ENCODE measurements at places on chromosomes 16 and 17. TPM values are rescaled to one million over a fixed set of nuclear protein-coding genes. Genes with fewer than 3 reads are reported as not detected.

DNA sequence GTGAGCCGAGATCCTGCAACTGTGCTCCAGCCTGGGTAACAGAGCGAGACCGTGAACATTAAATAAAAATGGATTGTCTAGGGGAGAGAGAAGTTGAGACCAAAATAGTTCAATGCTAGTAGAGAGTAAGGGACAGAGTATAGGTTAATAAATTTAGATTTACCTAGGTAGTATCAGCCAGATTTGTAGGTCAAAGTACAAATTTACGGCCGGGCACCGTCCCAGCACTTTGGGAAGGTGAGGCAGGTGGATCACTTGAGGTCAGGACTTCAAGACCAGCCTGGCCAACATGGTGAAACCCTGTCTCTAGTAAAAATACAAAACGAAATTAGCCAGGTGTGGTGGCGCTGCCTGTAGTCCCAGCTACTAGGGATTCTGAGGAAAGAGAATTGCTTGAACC lies 12.2 kb upstream of the BMERB1 start:
- no peak overlapping the region for H3K27ac ChIP-seq
- no peaks in the 10 kb centered on the region for H3K36me3 ChIP-seq
- no peaks in the 10 kb centered on the region for H3K27me3 ChIP-seq

DNA sequence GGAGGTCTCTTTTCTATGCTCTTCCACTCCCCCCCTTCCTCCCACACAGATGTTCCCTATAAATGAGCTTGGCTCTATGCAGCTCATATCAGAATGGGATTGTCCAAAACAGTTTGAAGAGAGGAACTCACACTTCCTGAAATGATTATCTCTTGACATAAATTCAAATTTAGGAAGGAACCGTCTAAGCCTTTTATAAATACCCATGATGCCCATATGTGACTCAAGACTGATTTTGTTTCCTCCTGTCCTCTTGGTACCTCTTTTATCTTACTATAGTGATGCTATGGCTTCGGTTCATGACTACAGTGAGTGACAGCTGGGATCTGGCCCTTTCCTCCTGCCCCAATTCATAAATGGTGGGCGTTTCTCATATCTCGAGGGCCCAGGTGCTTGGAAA lies 16.6 kb upstream of the TERF2 start:
- no peaks in the 10 kb centered on the region for H3K27me3 ChIP-seq
- H3K4me1 ChIP-seq: peaks cover 7% of the 10 kb centered on the region
- no peak overlapping the region for H3K4me3 ChIP-seq
- no peaks in the 10 kb centered on the region for H3K36me3 ChIP-seq
- H3K27ac ChIP-seq: no peak overlapping the region

- peaks cover 17% of the 10 kb centered on the region for H3K4me1 ChIP-seq
- H3K27ac ChIP-seq: no peak overlapping the region
- peaks cover 42% of the 10 kb centered on the region for H3K36me3 ChIP-seq
Measured at GRCh38 chr17:18263885-18264682, 3.6 kb downstream of the MIEF2 start.

DNA sequence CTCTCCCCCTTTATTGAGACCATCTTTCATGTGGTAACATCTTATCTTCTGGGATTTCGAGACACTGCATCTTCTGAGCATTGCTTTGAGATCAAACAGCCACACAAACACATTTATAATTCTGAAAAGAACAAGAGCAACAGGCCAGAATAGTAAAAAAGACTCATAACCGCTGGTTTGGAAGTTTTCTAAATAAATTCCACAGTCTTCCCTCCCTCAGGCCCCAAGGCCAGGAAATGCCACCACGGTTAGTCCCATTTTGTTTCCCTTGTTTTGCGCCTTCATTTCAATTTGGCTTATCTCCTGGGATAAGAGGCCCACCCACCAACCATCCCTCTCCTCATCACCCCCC lies 25.3 kb downstream of the LITAF start:
- no peak overlapping the region for H3K4me3 ChIP-seq
- no peak for DNase-seq
- no peaks in the 10 kb centered on the region for H3K36me3 ChIP-seq
- peak overlapping the region; percentile 22 for H3K27ac ChIP-seq

- no peak overlapping the region for H3K27ac ChIP-seq
- H3K4me1 ChIP-seq: no peaks in the 10 kb centered on the region
- H3K36me3 ChIP-seq: no peaks in the 10 kb centered on the region
- no peaks in the 10 kb centered on the region for H3K27me3 ChIP-seq
Measured at GRCh38 chr17:16925461-16926060, 46.4 kb downstream of the TNFRSF13B start.

DNA sequence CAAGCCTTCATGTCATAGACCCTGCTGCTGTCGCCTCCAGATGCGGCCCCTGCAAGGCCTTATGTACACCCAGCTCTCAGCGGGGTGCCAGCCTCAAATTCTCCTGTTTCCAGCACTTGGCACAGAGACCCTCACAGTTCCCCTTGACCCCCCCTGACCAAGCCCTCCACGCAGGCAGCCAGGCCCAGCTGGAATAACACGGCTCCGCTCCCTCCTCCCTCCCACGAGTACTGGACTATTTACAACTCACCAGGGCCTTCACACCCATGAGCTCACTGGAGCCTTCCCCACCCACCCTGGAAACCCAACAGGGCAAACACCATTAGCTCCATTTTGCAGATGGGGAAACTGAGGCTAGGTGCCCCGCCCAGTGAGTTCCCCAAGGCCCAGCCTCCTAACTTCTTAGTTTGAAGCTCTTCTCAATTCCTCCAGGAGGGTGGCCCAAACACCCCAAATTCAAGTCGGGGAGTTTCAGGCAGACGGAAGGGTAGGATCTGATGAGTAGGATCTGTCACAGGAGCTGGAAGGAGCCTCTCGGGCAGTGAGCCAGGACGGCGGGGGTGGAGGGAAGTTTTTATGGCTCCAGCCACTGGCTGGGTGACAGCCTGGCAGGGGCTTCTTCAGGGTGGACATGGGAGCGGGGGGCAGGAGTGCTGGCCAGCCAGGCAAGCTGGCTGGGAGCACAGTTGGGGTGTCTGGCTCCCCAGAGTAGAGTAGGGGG lies 17.5 kb upstream of the DLX4 start:
- H3K36me3 ChIP-seq: no peaks in the 10 kb centered on the region
- H3K4me3 ChIP-seq: no peak overlapping the region
- DNase-seq: no peak

Gene NECAB2
- polyA plus RNA-seq: 0.18 TPM

Gene SOST
- polyA plus RNA-seq: not detected

Gene NPB
- 0.64 TPM for polyA plus RNA-seq

Gene KRT33A
- polyA plus RNA-seq: not detected

Data from small intestine (tissue), 16 donors.